ENCODE measurements at places on chromosomes 6 and 20.
A peak's percentile ranks its signal among the peaks of the same experiment; 100 is the strongest.

GRCh38 chr6:783966-784735, 91.2 kb upstream of the EXOC2 start:
- no peak for DNase-seq

- DNase-seq = no peak
These were observed 35.3 kb downstream of the C6orf52 start for GRCh38 chr6:10658910-10659698.

DNA sequence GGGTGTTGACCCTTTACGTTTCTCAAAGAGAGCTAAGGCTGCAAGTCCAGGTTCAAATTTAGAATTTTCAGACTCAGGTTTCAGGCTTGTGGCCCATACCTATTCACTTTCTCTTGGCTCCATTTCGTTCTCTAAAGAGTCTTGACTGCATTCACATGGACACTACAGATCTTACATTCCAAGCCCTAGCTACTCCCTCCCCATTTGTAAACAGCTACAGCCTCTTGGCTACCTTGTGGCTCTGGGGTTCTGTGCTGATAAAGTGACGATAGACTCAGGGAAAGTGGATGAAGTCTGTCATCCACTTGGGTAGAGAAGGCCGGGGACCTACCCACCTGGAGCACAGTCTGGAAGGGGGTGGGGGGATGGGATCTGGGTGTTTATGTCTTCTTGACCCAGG, 503.3 kb downstream of the LMBRD1 start:
- no peak for DNase-seq

DNA sequence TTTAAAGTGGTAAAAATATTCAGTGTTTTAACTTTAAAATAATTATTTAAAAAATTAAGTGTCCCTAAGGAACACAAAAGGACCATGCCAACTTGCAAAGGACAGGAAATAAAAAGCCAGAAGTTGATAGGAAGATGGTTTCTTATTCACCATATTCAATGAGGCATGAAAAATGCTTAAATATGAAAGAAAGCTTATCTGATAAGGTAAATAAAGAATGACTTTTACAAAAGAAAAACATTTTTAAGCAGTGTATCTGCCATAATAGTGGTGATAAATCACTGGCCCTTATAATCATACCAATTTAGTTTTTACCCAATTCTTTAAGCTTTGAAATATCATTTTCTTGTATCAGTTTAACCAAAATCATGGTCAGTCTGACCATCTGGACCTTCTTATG, 33.5 kb upstream of the POPDC3 start:
- no peak for DNase-seq

DNA sequence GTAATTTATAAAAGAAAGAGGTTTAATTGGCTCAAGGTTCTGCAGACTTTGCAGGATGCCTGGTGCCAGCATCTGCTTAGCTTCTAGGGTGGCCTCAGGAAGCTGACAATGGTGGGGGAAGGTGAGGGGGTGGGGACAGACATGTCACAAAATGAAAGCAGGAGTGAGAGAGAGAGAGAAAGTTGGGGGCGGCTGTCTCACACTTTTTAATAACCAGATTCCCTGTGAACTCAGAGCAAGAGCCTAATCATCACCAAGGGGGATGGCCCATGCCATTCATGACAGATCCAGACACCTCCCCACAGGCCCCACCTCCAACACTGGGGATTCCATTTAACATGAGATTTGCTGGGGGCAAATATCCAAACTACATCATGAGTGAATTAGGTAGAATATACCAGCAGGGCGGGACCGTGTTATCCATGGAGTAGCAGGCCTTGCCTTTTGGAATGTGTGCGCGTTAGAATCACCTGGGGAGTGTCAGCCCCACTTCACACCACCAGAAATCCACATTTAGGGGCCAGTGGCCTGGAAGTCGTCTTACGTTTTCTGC, 258.8 kb downstream of the CDH4 start:
- DNase-seq = no peak

GRCh38 chr20:9068233-9068801, 570 bp upstream of the PLCB4 start:
- no peak for DNase-seq

- DNase-seq = no peak
These were observed 213.9 kb downstream of the SOD2 start for GRCh38 chr6:159479146-159479545.

DNA sequence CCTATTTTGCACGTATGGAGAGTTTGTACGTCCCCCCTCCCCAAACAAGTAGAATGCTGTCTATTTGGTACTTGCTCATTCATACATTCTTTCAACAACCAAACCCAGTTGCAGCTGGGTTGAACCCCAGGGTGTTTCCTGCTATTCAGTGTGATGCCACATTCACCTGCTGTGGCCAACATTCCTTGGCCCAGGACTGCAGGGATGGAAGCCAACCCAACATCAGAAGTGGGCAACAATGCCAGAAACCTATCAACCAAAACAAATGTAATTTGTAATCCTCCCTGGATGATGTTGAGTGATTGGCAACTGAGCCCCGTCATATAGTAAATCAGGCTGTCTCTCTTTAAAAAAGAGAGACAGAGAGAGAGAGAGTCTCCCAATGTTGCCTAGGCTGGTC, 8.9 kb downstream of the NT5E start:
- DNase-seq = no peak

- DNase-seq = no peak
These were observed 15.1 kb downstream of the RNF217 start for GRCh38 chr6:124977067-124977908.

DNA sequence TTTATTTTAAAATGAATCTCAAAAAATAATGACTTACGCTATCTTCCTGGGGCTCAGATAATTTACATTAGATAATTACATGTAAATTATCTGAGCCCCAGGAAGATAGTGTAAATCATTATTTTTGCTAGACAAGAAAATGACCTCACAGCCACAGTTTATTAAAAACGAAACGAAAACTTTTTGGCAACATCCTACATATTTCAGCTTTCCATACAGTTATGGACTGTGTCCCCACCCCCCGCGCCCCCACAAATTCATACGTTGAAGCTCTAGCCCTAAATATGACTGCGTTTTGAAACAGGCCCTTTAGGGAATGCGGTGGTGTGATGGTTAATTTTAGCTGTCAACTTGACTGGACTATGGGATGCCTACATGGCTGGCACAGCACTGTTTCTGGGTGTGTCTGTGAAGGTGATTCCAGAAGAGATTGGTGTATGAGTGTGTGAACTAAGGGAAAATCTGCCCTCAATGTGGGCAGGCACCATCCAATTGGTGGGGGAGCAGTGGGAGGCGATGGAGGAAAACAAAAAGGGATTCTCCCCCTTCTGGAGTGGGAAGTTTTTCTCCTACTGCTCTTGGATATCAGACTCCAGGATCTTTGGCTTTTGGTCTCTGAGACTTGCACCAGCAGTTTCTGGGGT, 52.6 kb downstream of the TRPC4AP start:
- DNase-seq = no peak

DNA sequence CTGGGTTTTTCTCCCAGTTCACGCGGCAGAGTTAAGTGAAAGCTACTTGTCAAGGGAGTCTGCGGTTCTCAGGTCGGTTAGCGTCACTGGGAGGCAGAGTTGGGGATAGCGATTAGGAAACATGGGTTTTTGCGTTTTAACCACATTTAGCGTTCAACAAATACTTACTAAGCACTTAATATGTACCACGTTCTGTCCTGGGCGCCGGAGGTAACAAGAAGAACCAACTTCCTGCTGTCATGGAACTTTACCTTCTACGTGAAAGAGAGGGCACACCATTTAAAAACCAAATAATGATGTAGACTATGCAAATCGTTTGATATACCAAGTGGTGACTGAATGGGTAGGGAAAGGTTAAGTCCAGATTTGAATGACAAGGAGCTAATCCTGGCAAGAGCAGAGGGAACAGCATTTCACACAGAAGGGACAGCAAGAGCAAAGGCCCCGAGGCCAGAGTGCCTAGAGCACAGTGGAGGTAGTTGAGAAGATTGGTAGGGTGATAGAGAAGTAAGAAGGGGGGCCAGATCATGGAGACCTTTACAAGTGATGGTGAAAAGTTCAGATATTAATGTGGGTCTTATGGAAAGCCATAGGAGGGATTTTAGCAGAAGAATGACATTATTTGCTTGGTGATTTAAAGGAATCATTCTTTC, 744 bp downstream of the RIOK1 start:
- DNase-seq = peak; percentile 61

- DNase-seq = no peak
These were observed 9.3 kb upstream of the CALHM6 start for GRCh38 chr6:116451916-116452315.

GRCh38 chr6:16078064-16078463, 50.8 kb upstream of the MYLIP start:
- DNase-seq = no peak

GRCh38 chr6:27617046-27617687, 144.3 kb upstream of the ZNF184 start:
- no peak for DNase-seq
